ENCODE measurements at places on chromosomes 13 and 19. TPM values are rescaled to one million over a fixed set of nuclear protein-coding genes. Genes with fewer than 3 reads are reported as not detected.

The ERICH4 gene
- not detected for polyA plus RNA-seq

The PRODH2 gene
- polyA plus RNA-seq: not detected

The ZNF700 gene
- polyA plus RNA-seq: 3.1 TPM

The OR7A5 gene
- not detected for polyA plus RNA-seq

The EBPL gene
- 8.5 TPM for polyA plus RNA-seq

The C1QTNF9 gene
- 4.3 TPM for polyA plus RNA-seq

The ZNF554 gene
- 1.4 TPM for polyA plus RNA-seq

The ZNF302 gene
- polyA plus RNA-seq: 32.2 TPM

The MEIOSIN gene
- not detected for polyA plus RNA-seq

The SEMA6B gene
- polyA plus RNA-seq: 16.5 TPM

The CLDN10 gene
- 0.34 TPM for polyA plus RNA-seq

The ZNF439 gene
- polyA plus RNA-seq: 3.7 TPM

The TNNI3 gene
- 34,502 TPM for polyA plus RNA-seq

The ZNF30 gene
- polyA plus RNA-seq: 1.8 TPM

The ZNF28 gene
- 2.3 TPM for polyA plus RNA-seq

The QPCTL gene
- 2.9 TPM for polyA plus RNA-seq

The ZNF844 gene
- polyA plus RNA-seq: 3.6 TPM

The SLITRK5 gene
- under 0.01 TPM for polyA plus RNA-seq

The NR1H2 gene
- 155 TPM for polyA plus RNA-seq

The GDF15 gene
- polyA plus RNA-seq: 0.50 TPM

The SLC5A5 gene
- polyA plus RNA-seq: not detected

The SPRED3 gene
- 0.30 TPM for polyA plus RNA-seq

The ZNF8 gene
- polyA plus RNA-seq: 3.3 TPM

The ARHGEF7 gene
- polyA plus RNA-seq: 31.1 TPM

The DLL3 gene
- polyA plus RNA-seq: not detected

The GARIN5A gene
- polyA plus RNA-seq: 1.1 TPM

The MYO1F gene
- polyA plus RNA-seq: 4.2 TPM

The ZNF579 gene
- polyA plus RNA-seq: 10.9 TPM

The KLK3 gene
- not detected for polyA plus RNA-seq

The XRCC1 gene
- 19.3 TPM for polyA plus RNA-seq

The APC2 gene
- polyA plus RNA-seq: 0.07 TPM

The KLK10 gene
- 0.33 TPM for polyA plus RNA-seq

The DAPK3 gene
- 252 TPM for polyA plus RNA-seq

The LHB gene
- polyA plus RNA-seq: not detected

The CRYL1 gene
- 19.4 TPM for polyA plus RNA-seq

The S1PR5 gene
- polyA plus RNA-seq: 0.10 TPM

The ZNF675 gene
- 2.0 TPM for polyA plus RNA-seq

The ZNF132 gene
- polyA plus RNA-seq: 1.7 TPM

The CEBPG gene
- 30.7 TPM for polyA plus RNA-seq

The TGFBR3L gene
- polyA plus RNA-seq: 0.76 TPM

The HIPK4 gene
- 0.08 TPM for polyA plus RNA-seq

The MEX3D gene
- 1.9 TPM for polyA plus RNA-seq

The ELSPBP1 gene
- polyA plus RNA-seq: not detected

The PSG4 gene
- polyA plus RNA-seq: not detected

The CLDND2 gene
- polyA plus RNA-seq: not detected

The FLT3LG gene
- polyA plus RNA-seq: 5.5 TPM

The SIGLEC10 gene
- 0.08 TPM for polyA plus RNA-seq

The LIM2 gene
- not detected for polyA plus RNA-seq

The TSPAN16 gene
- polyA plus RNA-seq: not detected

The PLD3 gene
- polyA plus RNA-seq: 109 TPM
